Cortex of kidney (tissue), 1 donor: ENCODE measurements at places on chromosomes 16 and 17.

DNA sequence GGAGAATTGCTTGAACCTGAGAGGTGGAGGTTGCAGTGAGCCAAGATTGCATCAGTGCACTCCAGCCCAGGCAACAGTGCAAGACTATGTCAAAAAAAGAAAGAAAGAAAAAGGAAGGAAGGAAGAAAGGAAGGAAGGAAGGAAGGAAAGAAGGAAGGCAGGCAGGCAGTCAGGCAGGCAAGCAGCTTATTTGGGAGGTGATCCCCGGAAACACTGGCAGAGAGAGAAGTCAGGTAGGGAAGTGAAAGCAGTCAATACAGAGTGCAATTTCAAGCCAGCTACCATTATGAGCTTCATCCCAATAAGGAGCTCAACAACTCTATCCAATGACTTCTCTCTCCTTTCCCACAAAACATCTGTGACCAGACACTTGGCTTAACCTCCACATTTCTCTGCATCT is 83.0 kb upstream of the TBC1D3K start:
- DNase-seq: no peak

DNA sequence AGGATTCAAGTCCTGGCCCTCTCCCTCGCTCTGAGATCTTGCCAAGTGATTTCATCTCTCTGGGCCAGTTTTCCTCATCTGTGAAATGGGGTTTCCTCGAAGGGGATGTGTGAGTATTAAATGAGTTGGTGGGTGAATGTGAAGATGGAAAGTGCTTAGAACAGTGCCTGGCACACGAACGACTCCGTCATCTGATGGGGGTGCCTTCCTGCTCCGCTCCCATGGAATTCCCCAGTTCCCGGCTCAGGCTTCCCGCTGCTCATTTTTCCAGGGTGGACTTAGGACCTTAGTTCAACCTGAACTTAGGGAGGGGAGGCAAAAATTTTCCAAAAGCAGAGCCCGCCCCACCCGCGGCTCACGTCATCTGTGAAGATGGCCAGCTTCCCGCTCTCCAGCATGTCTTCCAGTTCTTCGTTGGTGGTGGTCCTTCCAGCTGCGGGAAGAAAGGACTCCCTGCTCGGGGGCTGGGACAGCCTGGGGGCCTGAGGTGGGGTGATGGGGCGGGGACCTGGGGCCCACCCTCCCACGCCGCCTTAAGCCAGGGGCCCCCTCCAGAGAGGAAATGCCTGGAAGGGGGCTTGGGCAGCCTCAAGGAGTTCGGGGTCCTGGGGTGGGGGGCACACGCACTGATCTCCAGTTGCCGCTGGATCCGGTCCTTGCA is 11.4 kb downstream of the HSD3B7 start:
- no peak for DNase-seq

DNA sequence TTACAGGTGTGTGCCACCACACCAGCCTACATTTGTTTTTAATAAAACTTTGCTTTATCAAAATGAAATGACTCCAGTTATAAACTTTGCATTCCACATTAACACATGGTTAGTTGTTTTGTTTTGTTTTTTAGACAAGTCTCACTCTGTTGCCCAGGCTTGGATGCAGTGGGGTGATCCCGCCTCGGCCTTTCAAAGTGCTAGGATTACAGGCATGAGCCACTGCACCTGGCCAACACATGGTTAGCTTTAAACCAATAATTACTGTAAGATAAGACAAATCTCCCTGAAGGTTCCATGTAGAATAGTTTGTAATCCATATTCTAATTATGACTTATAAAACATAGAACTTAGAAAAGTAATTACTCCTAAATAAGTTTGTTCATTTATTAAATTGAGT is 89.8 kb upstream of the MED13 start:
- no peak for DNase-seq

DNA sequence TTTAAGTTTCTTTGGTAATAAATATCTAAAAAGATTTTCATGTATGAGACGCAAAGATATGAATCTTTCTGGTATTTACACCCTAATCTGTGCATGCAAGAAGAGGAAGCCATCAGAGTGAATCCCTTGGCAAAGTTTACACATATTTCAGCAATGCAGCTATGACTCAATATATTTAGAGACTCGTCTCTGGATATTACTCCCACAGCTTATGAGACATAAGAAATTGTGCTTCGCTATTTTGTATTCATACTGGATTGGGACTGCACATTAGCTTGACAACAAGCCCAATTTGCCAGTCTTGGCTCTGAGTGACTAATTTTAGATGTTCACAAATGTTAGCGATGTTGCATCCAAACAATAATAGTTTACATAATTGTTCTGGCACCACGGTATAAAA is 532.0 kb downstream of the CDH11 start:
- DNase-seq: no peak

GRCh38 chr17:28760601-28761562 is 17.1 kb downstream of the TRAF4 start:
- DNase-seq: no peak

- DNase-seq: no peak
Observed at GRCh38 chr17:1186214-1186820, 6.5 kb upstream of the ABR start.

GRCh38 chr17:31400481-31400950 is 9.0 kb downstream of the RAB11FIP4 start:
- no peak for DNase-seq

GRCh38 chr17:75601057-75601987 is 13.7 kb downstream of the MYO15B start:
- no peak for DNase-seq

- DNase-seq: no peak
Observed at GRCh38 chr16:73878611-73879010, 418.0 kb upstream of the PSMD7 start.

- DNase-seq: no peak
Observed at GRCh38 chr17:32350666-32351418, 885 bp downstream of the ZNF207 start.

- DNase-seq: no peak
Observed at GRCh38 chr17:61783556-61784304, 79.6 kb downstream of the BRIP1 start.

GRCh38 chr17:17377071-17377967 is 74.1 kb downstream of the NT5M start:
- no peak for DNase-seq

DNA sequence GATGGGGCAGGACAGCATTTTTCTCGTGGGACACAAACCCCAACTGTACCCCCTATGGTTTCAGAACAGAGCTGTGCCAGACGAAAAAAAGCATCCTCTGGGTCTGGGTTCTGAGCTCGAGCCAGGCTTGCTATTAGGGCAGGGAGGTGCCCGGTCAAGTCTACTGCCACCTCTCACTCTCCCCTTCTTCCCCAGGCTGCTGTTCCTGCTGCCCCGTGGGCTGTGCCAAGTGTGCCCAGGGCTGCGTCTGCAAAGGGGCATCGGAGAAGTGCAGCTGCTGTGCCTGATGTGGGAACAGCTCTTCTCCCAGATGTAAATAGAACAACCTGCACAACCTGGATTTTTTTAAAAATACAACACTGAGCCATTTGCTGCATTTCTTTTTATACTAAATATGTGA is 1.1 kb downstream of the MT1E start:
- no peak for DNase-seq

GRCh38 chr17:76314392-76315227 is 6.5 kb upstream of the QRICH2 start:
- DNase-seq: no peak

DNA sequence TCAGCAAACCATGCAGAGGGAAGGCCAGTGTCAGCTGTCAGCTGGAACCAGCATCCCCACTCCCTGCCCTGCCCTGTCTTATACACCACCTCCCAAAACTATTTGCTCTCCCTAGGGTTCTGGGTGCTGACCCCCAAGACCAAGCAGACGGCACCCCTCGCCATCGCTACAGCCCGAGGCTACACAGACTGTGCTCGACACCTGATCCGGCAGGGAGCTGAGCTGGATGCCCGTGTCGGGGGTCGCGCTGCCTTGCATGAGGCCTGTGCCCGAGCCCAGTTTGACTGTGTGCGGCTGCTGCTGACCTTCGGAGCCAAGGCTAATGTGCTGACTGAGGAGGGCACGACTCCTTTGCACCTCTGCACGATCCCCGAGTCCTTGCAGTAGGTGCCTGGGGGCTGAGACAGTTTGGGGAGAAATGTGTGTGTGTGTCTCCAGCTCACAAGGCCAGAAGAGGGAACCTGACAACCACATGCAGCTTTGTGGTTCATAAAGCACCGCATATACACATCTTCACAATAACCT is 1.5 kb downstream of the ASB16 start:
- no peak for DNase-seq

DNA sequence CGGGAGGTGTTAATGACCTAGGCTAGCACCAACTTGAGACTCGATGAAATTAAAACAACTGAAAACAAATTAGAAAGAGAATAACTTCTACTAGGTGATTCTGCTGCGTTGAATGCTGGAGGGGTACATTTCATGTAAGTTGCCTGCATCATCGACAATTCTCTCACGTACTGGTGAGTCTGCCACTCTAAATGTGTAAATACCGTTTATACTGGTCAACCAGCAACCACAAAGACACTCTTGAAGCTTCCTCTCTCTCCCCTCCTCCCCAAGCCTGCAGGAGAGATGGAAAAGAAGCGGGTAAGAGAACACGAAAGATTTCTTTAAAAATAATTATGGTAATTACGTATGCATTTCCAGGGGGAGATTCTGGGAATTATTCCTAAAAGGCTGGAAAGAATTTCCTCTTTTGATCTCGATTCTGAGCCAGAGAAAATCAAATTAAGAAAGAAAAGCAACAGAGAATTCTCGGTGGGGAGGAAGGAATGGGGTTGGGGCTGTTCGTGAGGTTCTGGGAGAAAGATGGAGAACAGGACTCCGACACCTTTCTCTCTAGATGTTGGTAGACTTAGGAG is 68.6 kb upstream of the MRTFB start:
- no peak for DNase-seq

- DNase-seq: no peak
Observed at GRCh38 chr17:12745486-12745885, 43.8 kb upstream of the ARHGAP44 start.

GRCh38 chr17:50865868-50866260 is 290 bp downstream of the TOB1 start:
- DNase-seq: no peak
